ENCODE measurements at places on chromosomes 6 and 20.

GRCh38 chr6:155265843-155266535, 2.2 kb downstream of the CLDN20 start:
- DNase-seq: no peak

- DNase-seq: no peak
These were observed 600.3 kb downstream of the CDH26 start for GRCh38 chr20:60558486-60558885.

- DNase-seq: no peak
These were observed 534.5 kb downstream of the MAFB start for GRCh38 chr20:40154514-40154913.

DNA sequence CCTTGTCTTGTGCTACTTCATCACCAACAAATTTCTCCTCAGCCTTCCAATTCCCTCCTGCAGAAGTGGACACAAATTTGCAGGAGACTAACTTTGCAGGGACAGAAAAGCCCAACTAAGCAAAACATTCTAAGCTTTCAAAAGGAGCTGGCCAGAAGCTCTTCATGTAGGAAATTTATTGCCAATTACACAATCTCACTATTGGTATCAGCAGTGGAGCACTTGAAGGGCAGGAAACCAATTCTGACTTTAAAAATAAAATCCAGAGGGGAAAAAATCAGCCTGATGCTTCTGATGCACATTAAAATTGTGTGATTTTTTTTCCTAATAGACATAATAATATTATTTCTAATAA, 193.3 kb downstream of the LY86 start:
- DNase-seq: no peak

- no peak for DNase-seq
These were observed 9.9 kb upstream of the CDKN1A start for GRCh38 chr6:36668591-36668990.

DNA sequence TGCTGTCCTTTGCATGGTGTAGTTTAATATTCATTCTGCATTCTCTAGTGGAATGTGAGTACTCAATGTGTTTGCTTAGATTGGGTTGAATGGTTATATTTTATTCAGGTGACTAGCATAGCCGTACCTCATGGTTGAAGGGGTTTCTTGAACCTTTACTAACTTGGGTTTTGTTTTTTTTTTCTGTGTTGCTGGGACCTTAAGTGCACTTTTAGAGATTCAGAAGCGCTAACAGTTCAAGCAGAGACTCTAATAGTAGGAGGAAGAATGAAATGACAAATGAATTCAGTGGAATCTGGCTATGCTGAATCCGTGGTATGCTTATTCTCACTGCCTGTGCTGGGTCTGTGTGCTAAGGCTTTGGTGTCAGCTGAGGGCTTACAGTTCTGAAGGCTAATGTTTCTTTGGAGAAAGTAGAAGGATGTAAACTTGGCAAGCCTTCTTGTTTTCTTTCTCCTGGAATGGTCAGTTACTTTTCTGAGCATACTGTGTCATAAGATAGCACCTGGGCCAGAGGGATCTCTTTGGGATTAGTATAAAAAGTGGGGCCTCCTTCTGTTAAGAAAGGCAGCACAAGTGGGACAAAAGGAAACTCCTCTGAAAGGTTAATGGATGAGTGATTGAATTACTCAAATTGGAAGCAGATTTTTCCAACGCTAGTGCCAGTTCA, 28.7 kb downstream of the RNF144B start:
- DNase-seq: no peak

DNA sequence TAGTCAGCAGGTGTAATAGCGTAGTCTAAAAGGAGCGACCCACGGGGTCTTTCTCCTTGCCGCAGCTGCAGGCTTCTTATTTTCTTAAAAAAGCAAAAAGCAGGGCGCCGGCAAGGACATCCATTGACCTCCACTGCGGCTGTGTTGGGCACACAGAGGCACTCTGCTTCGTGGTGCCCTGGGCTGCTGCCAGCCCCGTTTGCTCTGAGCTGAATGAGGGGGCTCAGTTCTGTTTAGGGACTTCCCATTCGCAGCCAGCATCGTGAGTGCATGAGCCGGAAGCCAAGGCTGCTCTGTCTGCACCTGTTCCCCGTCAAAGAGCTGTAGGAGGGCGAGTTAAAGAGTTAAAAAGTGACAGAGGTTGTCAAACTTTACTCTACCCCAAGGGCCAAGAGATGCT, 1.7 kb upstream of the SLC22A2 start:
- DNase-seq: no peak

GRCh38 chr20:35271073-35271882, 6.6 kb downstream of the MMP24OS start:
- no peak for DNase-seq

DNA sequence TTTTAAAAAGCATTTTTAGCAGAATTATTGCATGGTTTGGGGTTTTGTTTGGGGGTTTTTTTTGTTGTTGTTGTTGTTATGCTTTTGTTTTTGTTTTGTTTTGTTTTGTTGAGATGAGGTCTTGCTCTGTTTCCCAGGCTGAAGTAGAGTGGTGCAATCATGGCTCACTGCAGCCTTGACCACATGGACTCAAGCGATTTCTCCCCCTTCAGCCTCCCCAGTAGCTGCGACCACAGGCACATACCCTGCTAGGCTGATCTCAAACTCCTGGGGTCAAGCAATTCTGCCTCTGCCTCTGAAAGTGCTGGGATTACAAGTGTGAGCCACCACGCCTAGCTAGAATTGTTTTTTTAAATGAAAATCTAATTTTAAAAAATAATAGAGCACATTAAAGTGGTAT, 35.7 kb downstream of the UBR2 start:
- no peak for DNase-seq

DNA sequence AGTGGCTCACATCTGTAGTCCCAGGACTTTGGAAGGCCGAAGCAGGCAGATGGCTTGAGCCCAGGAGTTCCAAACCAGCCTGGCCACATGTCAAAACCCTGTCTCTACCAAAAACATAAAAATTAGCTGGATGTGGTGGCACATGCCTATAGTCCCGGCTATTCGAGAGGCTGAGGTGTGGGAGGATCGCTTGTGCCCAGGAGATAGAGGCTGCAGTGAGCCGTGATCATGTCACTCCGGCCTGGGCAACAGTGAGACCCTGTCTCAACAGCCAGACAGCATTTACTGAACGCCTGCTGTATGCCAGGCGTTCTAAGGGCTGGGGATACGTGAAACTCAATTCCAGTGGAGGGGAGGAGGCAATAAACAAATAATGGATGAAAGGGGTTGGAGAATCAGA, 69.9 kb downstream of the ATP9A start:
- no peak for DNase-seq

GRCh38 chr6:77324866-77325265, 138.4 kb downstream of the HTR1B start:
- no peak for DNase-seq

DNA sequence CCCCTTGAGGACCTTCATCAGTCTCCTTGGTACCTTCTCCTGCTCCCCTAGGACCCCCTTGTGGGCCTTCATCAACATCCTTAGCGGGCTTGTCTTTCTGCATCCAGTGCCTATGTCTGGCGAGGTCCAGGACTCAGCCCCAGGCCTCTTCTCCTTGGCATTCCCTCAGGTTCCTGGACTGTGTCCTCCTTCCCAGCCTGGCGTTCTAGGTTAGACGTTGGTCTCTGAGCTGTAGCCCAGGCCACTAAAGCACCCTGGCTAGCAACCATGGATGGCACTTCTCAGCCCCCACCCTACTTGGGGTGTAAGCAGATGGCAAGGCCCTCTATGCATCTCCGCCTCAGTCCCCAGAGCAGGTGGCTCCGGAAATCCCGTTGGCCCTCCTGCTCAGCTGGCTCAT, 51.5 kb upstream of the NNAT start:
- no peak for DNase-seq

DNA sequence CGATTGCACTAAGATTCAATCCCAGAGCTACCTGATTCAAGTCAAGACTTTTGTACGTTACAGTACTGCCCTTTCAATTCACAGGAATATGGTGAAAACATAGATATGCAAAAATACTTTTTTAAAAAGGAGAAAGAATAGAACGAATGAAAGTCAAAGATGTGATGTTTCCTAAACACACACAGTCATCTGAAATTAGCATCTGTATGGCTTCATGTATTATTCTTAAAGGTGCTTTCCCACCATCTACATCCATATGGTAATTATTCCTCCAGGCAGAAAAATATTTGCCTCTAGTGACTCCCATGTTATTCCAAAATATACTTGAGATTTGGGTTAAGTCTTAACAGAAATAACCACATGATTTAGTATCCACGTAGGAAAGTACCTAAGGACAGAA, 115.5 kb upstream of the LAMP5 start:
- DNase-seq: no peak

DNA sequence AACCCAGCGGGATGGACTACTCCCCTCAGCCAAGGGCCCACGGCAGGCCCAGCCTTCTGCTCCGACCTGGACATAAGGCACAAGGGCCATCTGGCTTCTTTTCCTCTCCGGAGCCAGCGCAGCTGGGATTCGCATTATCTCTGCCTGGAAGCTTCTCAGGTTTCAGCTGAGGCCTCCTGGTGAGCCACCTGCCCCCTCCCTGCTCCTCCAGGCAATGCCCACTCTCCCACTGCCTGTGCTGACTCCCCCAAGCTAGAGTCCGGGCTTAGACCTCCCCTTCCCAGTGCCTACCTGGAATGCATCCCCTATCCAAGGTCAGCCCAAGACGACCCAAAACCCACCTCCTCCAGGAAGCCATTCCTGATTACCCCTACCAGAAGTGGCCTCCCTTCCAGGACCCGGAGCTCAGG, 60.7 kb downstream of the EZR start:
- peak; percentile 96 for DNase-seq

- no peak for DNase-seq
These were observed 42.6 kb downstream of the KIAA1755 start for GRCh38 chr20:38217791-38218565.
